ENCODE measurements at places on chromosomes 2 and 18.

DNA sequence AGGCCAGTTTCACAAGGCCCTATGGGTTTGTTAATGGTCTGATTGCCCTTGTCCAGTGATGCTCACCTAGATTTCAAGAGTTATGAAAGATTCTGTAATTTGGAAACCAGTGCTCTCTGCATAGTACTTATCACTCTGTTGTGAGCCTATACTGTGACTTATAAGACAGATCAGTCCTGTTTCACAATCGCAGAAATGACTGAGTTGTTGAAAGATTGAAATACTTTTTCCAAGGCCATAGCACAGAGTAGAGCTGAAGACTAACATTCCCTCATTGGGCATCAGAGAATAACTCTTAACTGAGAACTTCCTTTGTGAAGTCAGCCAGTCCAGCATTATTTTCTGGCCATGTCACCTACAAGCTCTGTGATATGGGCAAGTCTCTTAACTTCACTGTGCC lies 44.0 kb downstream of the CCDC85A start:
- no peak for DNase-seq

DNA sequence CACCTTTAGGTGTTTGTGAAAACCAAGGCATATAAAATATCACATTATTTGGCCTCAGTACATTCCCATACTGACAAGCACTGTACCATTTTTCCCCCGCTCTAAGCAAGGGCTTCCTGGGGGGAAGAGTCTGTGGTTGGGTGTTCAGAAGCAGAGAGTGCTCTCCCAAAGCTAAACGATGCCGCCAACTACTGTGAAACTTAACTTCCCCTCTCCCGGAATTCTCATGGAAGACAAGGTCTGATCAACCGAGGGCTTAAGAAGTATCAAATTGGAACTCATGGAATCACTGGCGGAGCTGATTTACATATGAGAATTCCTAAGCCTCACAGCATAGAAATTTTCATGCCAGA lies 433 bp upstream of the MFF start:
- no peak for DNase-seq

- DNase-seq: no peak
Observed at GRCh38 chr2:64819774-64820688, 166.3 kb upstream of the SERTAD2 start.

DNA sequence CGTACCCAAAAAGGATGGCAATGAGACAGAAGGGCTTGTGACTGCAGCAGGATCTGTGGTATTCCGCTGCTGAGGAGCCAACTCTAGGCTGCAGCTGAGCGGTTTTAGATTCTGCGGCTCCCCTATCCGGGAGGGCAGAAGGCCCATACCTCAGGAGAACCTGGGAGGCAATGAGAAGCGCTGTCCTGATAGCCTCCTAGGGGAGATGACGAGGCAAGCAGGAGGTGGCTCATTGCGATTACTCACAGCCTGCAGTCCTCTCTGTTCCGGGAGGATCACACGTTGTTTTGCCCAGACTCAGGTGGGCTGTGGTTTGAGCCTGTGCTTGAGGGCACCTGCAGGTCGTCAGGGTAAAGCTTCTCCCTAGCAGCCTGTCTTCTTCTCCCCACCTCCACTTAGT lies 65.1 kb downstream of the COA5 start:
- no peak for DNase-seq

- DNase-seq: no peak
Observed at GRCh38 chr2:176156301-176156806, 753 bp upstream of the HOXD3 start.

DNA sequence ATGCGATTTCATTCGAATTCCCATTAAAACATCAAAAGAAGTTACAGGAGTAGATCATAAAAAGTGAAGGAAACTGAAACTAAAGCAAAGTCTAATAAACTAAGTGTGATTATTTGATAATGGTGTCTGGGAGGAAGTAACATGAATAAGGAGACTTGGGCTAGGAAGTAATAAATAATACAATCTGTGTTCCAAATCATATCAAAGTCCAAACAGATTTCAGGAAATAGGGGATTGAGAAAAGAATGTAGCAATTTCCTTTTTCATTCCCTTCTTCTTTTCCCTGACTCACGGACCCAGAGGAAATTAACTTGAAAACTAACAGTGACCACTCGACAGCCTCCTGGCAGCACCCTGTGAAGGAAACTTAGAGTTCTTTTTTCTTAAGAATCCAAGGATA lies 758.4 kb upstream of the GCFC2 start:
- DNase-seq: no peak

DNA sequence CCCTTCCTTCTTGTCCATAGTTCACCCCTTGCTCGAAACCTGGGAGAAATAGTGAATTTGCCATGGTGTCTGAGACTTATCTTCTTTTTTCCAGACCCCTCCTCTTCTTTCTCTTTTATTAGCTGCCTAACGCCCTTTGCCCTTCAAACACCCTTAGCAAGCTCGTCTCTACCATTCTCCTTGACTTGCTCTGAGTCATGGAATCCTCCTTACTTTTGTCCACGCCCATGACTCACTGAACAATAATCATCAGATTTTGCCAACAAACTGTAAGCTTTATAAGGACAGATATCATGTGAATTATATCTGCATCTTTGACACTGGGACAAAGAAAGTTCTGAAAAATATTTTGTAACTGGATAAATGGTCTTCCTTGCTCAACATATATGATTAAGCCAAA lies 67.1 kb upstream of the CNTNAP5 start:
- DNase-seq: no peak

DNA sequence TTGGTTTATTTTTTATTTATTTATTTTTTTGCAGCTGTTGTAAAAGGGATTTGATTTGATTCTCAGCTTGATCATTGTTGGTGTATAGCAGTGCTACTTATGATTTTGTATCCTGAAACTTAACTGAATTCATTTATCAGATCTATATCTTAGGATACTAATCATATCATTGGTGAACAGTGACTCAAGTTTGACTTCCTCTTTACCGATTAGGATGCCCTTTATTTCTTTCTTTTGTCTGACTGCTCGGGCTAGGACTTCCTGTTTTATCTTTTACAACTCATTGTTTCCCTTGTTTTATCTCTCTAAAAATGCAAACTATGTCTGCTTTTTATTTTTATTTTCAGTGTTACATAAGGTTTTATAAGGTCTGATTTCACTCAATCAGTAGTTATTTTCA lies 23.6 kb downstream of the SP100 start:
- no peak for DNase-seq

- no peak for DNase-seq
Observed at GRCh38 chr2:237501892-237502513, 15.0 kb downstream of the MLPH start.

- DNase-seq: no peak
Observed at GRCh38 chr2:33442528-33443079, 33.8 kb upstream of the RASGRP3 start.

GRCh38 chr2:18749912-18750526 lies 160.7 kb upstream of the NT5C1B start:
- peak; percentile 1 for DNase-seq

DNA sequence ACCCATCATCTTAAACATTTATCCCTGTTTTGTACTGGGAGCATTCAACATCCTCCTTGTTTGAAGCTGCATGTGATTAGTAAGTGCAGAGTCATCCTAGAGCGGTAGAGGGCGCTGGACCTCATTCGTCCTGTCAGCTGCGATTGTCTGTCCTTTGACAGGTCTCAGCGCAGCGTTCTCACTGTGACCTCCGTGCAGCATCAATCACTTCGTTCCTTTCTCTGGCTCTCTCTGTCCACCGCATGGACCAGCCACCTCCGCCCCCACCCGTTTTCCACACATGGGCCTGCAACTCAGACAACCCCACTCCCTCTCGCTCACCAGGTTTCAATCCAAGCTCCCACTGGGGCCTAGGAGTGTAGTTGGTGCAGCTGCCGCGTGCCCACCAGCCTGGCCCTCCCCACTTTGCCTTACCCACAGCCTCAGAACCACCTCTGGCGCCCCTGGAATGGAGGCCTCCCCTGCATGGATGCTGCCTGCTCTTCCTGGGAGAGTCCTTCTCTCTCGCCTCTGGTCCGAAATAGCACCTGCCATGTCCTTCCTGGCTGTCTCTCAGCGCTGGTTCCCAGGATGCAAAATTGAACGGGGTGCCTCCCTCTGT lies 90.5 kb downstream of the NDUFA10 start:
- DNase-seq: peak; percentile 21

DNA sequence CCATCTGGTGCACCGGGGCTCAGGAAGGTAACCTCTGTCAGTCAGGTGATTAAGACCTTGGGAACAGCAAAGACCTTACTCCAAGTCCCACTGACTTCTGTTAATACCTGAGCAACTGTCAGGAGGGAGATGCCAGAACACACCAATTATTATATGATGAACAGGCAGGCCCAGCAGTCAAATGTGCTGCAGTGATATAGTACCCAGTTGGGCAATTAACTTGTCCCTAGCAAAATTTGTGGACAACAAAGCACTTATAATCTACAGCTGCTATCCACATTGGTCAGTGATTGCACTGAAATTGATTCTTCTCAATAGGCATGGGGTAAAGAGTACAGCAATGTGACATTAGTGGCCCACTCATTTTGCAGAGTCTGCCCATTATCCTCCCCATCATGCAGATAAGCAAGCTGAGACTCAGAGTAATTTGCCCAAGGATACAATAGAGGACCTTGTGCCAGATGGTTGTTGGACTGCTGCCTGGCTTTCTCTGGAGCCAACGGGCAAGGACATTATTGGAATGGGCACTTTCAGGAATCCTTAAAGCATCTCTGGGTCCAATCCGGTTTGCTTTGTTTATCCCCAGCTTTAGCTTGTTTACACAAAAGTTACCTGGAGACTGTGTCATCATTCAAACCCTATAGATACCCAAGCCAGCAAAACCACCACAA lies 147.6 kb downstream of the CCBE1 start:
- DNase-seq: no peak

GRCh38 chr2:42756150-42756775 lies 7.7 kb downstream of the OXER1 start:
- DNase-seq: no peak

DNA sequence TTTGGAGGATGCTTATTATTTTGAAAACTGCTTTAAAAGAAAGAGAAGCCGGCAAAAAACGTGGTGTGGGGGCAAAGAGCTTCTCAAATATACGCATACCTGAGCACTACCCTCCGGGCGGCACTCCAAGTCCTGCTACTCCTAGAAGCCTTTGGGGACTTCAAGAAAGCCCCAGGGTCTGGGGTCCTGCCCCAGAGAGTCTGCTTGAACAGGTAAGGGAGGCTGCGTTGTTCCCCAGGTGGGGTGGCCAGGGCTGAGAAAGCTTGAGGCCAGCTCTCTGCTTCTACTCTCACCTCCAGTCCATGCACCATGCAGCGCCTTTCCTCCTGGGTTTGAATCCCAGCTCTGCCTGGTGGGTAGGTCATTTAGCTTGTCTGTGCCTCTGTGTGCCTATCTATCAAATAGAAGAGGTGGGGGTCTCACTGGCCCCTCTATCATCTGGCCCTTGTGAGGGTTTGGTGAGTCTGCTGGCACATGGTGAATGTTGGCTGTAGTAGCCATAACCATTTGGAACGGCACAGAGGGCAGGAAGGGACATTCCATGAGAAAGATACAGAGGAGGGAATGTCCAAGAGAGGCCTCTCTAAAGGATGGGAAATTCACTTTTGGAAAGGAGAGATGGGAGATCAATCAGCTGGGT lies 19.5 kb downstream of the MALL start:
- no peak for DNase-seq

DNA sequence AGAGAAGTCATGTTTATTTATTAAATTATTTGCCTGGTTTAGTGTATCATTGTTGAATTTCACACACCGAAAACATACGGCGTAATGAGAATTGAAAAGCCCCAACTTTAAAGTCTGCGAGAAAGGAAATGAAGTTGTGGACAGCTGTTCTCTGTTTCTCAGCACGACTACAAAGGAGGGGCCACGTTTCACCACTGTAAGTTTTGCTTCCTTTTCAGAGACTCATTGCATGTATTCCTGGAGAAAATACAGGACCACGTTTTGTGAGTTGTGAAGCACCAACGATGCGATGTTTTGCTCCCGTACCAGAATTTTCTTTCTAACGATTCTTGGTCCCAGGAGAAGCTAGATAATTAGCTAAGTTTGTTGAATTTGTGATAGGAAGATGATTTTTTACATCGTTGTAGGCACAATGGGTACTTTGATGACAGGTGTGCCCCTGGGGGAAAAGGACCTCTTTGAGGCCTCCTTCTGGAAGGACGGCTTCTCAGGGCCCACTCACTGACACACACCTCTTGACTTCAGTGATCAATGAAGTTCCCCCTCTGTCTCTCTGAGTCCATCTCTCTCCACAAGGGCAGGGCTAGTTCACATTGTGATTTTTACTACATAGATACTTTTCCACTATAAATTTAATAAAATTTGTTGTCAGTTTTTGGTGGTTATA lies 23.7 kb upstream of the ACKR3 start:
- no peak for DNase-seq

GRCh38 chr2:203105996-203106395 lies 91.3 kb downstream of the NBEAL1 start:
- DNase-seq: no peak

DNA sequence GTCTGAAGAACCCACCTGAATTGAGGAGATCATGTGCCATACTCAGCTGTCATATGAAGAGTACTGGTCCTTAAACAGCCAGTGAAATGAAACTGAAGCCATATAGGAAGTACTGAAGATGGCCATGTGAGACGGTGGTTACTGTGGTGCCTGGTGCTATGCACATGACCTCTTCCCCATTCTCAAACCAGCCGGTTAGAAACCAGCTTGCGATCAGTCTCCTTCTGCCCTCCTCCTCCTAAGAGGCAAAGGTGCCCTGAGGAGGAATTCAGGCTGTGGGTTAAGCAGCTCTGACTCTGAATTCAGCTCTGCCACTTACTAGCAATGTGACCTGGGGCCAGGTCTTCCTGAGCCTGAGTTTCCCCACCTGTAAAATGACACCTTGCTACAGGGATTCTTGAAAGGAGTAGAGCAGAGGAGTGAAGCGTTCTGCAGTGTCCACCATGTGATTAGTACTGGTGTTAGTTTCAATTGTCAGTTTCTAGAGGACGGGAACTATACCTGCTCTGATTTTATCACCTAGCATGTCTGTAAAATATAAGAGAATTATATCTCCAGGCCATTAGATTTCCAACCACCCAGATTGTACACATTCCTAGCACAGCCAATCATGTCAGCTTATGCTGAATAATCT lies 5.1 kb downstream of the FECH start:
- no peak for DNase-seq
